ENCODE measurements at places on chromosomes 1 and 21.

DNA sequence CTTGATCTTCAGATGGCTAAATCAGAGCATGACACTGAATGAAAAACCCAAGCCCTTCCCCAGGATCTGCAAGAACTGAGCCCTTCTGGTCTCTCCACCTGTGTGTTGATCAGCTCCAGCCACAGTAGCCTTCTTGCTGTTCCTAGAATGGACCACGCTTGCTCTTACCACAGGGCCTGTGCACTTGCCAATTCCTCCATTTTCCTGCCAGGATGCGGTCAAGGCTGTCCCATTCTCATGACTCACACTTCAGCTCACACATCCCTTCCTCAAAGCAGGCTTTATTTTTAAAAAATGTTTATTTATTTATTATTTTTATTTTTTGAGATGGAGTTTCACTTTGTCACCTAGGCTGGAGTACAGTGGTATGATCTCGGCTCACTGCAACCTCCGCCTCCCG, 43.6 kb upstream of the GRHL3 start:
- DNase-seq: peak; percentile 54

- DNase-seq: no peak
Measured at GRCh38 chr1:116185161-116185701, 74.0 kb downstream of the MAB21L3 start.

GRCh38 chr1:30023339-30024022, 699.9 kb downstream of the MATN1 start:
- no peak for DNase-seq

GRCh38 chr1:53731043-53731600, 7.8 kb downstream of the GLIS1 start:
- no peak for DNase-seq
